ENCODE measurements at places on chromosomes 11 and 22.

DNA sequence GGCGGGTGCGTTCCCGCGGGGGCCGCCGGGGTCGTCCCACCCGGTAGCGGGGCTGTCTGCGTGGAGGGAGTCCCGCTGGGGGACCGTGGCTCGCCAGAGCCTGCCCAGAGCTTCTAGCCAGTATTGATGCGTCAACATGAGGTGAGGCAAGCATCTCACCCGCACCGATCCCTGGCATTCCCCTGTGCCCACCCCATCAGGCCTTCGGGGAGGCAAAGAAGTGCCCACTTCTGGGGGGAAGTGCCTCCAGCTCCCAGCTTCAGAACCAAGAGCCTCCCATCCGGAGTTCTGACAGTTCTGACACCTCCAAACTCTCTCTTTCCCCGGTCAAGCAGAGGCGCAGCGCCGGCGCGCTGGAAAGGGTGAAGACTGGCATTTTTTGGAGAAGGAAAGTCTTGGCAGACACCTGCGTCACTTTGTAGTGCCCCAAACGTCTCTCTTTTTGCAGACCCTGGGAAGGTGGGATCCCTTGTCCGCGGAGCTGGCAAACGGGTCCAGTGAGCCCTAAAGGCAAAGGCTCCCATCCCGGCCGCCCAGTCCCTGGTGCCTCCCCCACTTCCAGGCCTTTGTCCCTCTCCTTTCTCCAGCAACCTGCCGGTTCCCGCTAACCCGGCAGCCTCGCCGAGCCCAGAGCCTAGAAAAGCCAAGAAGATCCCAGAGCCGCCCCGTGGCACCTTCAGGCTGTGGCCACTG lies 3.2 kb upstream of the PAX6 start:
- no peak for DNase-seq

GRCh38 chr22:38163844-38164550 lies 17.6 kb downstream of the PLA2G6 start:
- DNase-seq: no peak

GRCh38 chr11:128324531-128325141 lies 262.7 kb downstream of the ETS1 start:
- no peak for DNase-seq

GRCh38 chr11:12174128-12174476 lies 63.7 kb downstream of the MICAL2 start:
- DNase-seq: no peak

- DNase-seq: no peak
Measured at GRCh38 chr11:128643661-128644317, 50.1 kb upstream of the FLI1 start.

DNA sequence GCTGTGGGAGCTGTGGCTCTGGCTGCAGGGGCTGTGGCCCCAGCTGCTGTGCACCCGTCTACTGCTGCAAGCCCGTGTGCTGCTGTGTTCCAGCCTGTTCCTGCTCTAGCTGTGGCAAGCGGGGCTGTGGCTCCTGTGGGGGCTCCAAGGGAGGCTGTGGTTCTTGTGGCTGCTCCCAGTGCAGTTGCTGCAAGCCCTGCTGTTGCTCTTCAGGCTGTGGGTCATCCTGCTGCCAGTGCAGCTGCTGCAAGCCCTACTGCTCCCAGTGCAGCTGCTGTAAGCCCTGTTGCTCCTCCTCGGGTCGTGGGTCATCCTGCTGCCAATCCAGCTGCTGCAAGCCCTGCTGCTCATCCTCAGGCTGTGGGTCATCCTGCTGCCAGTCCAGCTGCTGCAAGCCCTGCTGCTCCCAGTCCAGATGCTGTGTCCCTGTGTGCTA lies 514 bp downstream of the KRTAP5-9 start:
- DNase-seq: no peak
